ENCODE measurements at places on chromosomes 2 and 18.

DNA sequence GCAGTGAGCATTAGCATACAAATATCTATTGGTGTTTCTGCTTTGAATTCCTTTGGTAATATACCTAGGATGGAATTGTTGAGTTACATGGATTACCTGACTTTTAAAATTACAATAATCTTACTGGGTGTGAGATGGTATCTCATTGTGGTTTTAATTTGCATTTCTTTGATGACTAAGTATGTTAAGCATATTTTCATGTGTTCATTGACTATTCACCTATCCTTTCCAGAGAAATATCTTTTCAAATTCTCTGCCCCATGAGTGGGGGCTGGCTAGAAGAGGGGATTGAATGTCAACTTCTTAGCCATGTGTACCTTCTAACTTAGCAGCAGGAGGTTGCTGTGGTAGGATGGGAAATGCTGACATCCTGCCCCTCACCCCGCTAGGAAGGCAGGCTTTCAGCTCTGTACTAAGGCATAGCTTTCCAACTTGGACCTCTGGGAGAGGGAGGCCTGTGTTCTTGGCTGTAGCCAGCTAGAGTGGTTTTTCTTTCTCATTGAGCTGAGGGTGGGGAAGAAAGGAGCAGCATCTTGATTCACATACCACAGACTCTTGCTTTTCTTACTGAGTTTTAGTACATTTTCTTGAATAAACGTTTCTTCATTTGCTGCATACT is 63.3 kb upstream of the TTC27 start:
- DNase-seq: no peak

DNA sequence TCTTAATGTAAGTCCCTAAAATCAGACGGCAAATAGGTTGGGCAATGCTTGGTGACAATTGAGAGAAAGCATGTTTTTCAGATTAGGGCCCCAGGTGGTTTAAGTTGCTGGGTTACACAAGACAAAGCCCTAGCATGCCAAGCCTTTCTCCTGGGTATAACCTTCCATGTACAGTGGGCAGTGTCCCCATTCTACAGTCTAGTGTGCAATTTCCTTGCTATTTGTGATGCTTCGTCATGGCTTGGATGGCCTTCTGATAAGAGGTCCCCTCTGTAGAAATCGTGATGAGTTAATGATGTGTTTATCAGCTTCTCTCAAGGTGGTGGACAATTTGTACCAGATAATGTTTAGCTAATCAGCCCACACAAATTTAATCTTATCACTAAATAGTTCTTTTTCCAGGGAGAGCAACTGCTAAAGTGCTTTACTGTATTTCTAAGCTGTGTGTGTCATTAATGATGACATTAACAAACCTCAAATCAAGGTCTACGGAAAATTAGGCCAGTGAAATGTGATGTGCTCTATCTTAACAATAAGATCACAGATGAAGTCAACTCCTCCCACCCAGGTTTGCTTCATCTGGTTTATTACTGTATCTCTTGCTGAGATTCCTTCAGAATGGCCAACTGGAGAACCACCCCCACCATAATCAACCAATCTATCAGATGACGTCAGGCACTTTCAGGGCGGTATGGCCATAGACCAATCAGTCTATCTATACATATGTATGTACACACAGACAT is 61.7 kb downstream of the PLB1 start:
- no peak for DNase-seq

DNA sequence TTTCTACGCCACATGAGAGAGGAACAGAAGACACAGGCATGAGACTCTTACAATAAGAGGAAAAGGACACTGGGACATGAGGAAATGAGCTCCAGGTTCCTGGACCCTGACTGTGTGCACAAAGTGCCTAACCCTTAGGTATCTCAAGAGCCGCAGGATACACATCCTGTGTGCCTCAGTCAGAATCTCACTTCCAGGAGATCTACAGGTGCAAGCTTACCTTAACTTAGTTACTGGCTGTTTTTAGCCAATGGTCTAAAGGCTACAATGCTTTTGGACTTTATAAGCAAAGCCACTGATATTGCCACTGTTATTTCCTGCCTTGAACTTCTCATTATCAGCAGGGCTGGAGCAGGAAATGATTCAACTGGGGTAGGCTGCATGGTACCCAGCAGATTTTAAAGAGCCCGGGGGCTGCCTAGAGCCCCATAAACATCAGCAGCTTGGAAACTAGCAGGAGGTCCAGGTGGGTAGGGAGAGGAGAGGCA is 254.4 kb downstream of the ZNF521 start:
- DNase-seq: no peak

- DNase-seq: no peak
Observed at GRCh38 chr2:215141706-215142105, 3.3 kb upstream of the ABCA12 start.

Measured in activated CD8-positive, alpha-beta memory T cell treated with anti-CD3 and anti-CD28 coated beads, Interleukin-2, amount 10 ng/mL, durations not matched to agents 7 days and 5 days (primary cell).